ENCODE measurements at places on chromosomes 5 and 9.

- DNase-seq: peak; percentile 49
Measured at GRCh38 chr5:133746834-133747233, 134.5 kb upstream of the FSTL4 start.

- no peak for DNase-seq
Measured at GRCh38 chr5:504326-505154, 19.7 kb downstream of the SLC9A3 start.

DNA sequence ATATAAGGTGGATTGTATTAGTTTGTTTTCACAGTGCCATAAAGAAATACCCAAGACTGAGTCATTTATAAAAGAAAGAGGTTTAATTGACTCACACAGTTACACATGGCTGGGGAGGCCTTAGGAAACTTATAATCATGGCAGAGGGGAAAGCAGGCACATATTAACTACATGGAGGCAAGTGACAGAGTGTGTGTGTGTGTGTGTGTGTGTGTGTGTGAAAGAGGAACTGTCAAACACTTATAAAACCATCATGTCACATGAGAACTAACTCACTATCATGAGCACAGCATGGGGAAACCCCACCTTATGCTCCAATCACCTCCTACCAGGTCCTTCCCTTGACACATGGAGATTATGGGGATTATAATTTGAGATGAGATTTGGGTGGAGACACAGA, 118.6 kb downstream of the SPEF2 start:
- DNase-seq: no peak

- DNase-seq: no peak
Measured at GRCh38 chr9:38421498-38422211, 2.6 kb downstream of the IGFBPL1 start.

GRCh38 chr5:36452424-36453006, 150.8 kb upstream of the RANBP3L start:
- DNase-seq: no peak

- no peak for DNase-seq
Measured at GRCh38 chr9:112048924-112049691, 126.0 kb downstream of the SUSD1 start.

GRCh38 chr9:87359264-87359663, 138.4 kb upstream of the DAPK1 start:
- no peak for DNase-seq

DNA sequence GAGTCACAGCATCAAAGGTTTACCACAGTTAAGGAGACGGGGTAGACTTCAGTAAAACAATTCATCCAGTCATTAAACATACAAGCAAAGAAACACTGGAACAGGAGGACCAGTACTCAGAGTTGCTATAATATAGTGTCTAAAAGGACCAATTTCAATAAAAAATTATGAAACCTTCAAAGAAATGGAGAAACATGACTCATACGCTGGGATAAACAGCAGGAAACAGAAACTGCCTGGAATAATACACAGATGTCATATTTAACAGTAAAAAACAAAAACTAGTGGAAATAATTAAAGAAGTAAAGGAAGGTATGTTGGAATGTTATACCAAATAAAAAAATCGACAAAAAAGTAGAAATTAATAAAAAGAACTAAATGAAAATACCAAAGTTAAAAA, 1075.9 kb downstream of the NR2F1-AS1 start:
- DNase-seq: no peak

- DNase-seq: no peak
Measured at GRCh38 chr9:84519413-84519812, 150.1 kb upstream of the NTRK2 start.

- DNase-seq: no peak
Measured at GRCh38 chr9:96655198-96655851, at the start of gene PRXL2C. Gene PRXL2C, minus strand, starts transcription at chr9:96655317. Its CDS starts 36 bp downstream, at chr9:96655281.

DNA sequence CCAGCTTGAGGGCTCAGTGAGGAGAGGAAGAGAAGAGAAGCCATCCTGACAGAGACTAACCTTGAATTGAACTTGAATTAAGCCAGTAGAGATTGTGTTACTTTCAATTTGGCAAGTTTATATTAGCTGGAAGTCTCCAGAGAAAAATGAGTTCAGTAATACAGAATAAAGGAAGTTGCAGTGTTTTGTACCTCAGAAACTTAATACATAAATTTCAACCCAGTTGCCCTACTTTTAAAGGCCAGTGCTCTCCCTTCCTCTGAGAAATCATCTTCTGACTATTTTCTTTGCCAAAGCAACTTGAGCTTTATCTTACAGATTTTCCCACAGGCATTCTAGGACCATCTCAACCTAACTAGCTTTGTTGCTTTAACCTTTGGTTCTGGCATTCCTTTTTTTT, 231.0 kb upstream of the GAS1 start:
- DNase-seq: no peak

GRCh38 chr9:15158064-15158463, 149.0 kb downstream of the TTC39B start:
- no peak for DNase-seq

DNA sequence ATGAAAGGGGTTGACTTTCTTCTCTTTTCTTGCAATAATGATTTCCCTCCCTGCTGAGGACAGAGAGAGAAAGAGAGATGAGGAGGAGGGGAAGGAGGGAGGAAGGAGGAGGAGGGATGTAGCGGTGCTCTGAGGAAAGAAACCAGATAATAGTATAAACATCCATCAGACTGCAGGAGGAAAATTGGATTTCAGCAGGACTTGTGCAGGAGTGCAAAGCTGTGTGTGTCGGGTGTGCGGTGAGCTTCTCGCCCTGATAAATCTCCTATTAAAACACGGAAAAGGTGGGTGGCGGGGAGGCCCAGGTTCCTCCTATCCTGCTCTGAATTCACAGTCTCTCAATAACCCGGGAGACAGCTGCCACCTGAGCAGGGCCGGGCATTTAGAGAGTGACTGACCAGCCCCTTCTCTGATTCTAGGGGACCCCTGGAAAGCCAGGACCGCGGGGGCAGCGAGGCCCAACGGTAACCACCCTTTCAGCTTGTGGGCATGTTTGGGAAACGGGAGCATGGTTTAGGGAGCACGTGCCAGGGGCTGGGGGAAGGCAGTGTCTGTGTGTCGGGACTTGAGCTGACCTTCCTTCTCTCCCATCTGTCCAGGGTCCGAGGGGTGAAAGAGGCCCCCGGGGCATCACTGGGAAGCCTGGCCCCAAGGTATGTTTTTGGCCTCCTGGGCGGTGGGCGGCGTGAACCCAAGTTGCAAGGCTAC, 85.8 kb upstream of the FCN2 start:
- DNase-seq: no peak

- DNase-seq: peak; percentile 64
Measured at GRCh38 chr5:159059722-159060121, 40.0 kb downstream of the EBF1 start.

GRCh38 chr9:91315191-91315590, 46.5 kb downstream of the AUH start:
- no peak for DNase-seq

DNA sequence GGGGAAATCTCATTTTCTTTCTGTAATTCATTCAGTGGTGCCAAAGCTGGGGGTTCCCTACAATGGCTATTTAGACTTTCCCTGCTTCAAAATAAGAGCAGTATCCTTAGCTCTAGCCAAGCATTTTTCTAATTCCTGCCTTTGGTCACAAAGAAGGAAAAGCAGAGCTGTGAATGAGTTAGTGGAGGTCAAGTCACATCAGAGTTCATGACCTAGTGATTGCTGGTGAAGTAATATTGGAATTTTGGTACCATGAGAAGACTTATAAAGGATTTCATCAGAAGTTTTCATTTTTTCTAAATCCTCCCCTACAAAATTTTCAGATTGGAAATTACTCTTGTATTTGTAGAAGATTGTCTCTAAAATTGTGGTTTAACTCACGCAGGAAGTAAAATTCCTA, 28.0 kb downstream of the DNAJC21 start:
- no peak for DNase-seq

Measured in NAMALWA (cell line).